ENCODE measurements at places on chromosomes 7 and 10.

GRCh38 chr7:835485-836401 is 3.5 kb downstream of the SUN1 start:
- no peak for DNase-seq

DNA sequence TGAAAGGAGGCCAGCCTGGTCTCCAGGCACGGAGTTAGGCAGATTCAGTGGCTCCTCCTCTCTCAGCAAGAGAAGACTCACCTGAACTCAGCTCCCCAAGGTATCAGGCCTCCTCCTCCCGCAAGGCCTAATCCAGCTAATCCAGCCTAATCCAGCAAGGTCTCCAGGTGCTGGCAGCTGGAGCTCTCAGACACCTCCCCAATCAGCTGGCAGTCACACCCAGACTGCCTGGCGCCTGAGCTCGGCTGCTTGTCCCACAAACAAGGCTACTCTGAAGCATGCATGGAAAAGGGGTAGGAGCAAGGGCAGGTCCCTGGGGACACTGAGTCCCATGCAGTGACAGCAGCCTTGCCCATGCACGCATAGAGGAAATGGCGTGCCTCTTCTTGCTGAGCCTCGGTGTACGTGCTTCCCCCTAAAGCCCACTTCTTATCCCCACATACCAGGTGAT is 3.3 kb upstream of the OPN4 start:
- DNase-seq: no peak

- DNase-seq: no peak
These were observed 188.4 kb upstream of the CACNA2D1 start for GRCh38 chr7:82631998-82632397.

GRCh38 chr7:153641199-153641598 is 411.0 kb upstream of the DPP6 start:
- DNase-seq: no peak

DNA sequence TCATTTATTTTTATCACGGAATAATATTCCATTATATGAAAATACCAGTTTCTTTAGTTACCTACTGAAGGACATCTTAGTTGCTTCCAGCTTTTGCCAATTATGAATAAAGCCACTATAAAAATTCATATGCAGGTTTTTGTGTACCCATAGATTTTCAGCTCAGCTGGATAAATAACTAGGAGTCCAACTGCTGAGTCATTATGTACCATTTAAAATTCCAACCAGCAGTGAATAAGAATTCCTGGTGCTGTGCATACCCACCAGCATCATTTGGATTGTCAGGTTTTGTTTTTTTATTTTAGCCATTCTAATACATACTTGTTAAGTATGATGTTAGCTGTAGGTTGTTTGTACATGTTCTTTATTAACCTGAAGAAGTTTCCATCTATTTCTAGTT is 14.5 kb downstream of the FAM24B start:
- peak; percentile 29 for DNase-seq

DNA sequence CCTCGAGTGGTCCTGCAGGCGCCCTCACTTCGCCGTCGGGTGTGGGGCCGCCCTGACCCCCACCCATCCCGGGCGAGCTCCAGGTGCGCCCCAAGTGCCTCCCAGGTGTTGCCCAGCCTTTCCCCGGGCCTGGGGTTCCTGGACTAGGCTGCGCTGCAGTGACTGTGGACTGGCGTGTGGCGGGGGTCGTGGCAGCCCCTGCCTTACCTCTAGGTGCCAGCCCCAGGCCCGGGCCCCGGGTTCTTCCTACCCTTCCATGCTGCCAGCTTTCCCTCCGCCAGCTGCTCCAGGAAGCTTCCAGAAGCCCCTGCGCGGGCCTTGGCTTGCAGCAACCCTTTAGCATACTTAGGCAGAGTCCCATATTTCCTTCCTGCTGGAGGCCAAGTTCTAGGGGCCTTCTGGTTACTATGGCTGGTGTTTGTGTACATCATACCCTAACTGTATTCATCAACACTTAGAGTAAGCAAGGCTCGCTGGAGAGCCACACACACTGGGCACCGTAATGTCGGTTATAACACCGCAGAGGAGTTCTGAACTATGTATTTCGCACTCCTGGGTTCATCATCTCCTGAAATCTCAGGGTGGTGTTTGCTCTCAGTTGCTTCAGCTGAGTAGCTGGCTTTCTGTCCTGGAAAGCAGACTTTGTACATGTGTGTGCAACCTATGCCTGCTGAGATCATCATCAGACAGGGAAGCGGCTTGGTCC is 471 bp downstream of the MGMT start:
- DNase-seq: no peak

- no peak for DNase-seq
These were observed 15.9 kb downstream of the XRCC2 start for GRCh38 chr7:152660021-152660420.

GRCh38 chr7:114048386-114049235 is 129.8 kb upstream of the PPP1R3A start:
- DNase-seq: peak; percentile 24

GRCh38 chr10:37965006-37965405 is 11.4 kb downstream of the ZNF25 start:
- no peak for DNase-seq

- no peak for DNase-seq
These were observed 11.8 kb upstream of the SLC18A3 start for GRCh38 chr10:49598164-49598856.

DNA sequence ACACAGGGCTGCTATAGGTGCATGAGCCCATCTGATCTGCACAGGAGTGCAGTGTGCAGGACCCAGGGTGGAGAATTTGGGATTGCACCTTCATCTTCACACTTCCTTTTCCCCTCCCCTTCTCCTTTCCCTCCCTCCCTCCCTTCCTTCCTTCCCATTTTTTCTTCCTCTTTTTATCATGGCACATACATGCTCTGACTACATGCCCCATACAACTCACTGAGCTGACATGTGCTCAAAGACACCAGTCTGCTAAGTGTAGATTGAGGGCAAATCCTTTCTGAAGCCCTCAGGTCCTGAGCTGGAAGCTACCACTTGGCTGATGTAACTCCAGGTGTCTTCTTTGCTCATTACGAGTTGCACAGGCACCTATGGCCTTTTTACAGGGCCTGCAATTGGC is 365.3 kb upstream of the ZNF32 start:
- no peak for DNase-seq

GRCh38 chr7:121020989-121021969 is 32.8 kb downstream of the CPED1 start:
- no peak for DNase-seq

- no peak for DNase-seq
These were observed 19.9 kb downstream of the ZNRF2 start for GRCh38 chr7:30304177-30304884.

- no peak for DNase-seq
These were observed 174.8 kb upstream of the AGR3 start for GRCh38 chr7:17056491-17057142.

DNA sequence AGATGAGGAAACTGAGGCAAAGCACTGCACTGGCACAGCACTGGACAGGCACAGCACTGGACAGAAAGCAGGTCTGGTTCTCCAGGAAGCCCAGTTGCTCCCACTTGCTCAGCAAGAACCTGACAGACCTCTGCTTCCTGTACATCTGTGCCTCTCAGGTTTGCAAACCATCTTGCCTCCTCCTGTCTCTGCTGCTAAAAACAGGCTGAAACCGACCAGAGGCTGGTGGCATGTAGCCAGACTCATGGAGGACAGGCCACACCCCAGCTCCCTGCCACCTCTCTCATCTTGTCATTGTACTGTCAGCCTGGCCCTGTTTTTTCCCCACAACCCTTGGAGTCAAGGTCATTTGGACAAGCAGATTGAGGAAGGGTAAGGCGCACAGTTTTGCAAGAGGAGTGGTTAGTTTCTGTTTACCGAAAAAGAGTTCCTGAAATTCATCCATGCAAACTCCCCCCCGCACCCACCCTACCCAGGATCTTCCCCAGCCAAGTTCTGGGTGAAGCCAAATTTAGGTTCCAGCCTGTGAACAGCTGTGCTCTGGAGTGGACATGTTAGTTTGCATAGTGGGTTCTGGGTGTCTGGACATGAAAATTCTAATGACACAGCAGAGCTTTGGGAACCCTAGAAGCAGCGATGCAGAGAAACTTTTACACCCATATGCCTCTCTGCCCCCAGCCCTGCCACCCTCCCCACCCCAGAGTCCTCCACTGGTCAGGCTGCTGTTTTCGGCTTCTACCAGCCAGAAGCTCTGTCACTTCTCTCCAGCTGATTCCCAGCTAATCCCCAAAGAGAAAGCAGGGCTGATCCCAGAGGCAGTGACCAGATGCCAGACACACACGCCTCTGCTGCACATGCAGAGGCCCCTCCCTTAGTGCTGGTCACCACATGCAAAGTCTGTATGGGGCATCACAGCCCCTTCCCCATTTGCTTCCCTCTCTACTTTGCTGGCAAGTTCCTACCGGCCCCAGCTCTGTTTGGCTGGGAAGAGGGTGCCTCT is 8.5 kb upstream of the C10orf105 start:
- no peak for DNase-seq

DNA sequence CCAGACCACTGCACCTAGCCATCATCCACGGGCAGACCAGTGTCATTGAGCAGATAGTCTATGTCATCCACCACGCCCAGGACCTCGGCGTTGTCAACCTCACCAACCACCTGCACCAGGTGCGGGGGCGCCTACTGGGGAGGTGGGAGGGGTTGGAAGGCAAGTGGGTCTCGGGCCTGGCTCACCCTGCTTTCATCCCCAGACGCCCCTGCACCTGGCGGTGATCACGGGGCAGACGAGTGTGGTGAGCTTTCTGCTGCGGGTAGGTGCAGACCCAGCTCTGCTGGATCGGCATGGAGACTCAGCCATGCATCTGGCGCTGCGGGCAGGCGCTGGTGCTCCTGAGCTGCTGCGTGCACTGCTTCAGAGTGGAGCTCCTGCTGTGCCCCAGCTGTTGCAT is 4.6 kb downstream of the NFKB2 start:
- no peak for DNase-seq

DNA sequence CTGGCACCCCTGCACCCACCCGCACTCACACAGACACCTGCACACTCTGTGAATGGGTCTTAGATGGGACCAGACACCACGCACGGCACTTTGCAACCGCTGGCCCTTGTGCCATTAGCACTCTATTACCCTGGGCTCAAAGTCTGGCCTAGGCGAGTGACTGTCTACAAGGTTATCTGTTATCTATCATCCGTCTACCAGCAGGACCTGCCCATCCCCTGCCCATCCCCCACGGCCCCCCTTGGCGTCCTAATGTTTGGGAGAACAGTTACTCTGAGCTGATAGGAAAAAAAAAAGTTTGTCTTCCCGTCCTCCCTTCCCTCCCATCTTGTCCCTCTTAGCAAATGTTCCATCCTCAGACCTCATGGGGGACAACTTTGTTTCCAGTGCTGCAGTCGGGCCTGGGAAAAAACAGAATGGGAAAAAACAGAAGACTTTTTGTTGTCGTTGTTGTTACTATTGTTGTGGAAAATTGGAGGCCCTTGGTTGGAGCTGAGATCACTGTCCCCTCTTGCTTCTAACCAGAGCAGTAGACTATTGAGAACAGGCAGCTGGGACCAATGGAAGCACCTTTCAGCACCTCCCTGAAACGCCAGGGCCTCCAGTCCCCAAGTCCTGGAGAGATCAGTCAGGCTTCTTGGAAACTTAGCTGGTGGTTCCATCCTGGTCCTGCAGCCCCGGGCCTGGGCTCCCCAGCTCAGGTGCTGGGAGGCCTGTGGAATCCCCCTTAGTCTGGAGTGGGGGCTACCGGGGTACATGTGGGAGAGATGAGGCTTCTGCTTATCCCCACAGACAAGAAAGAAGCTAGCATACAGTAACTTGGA is 12.2 kb downstream of the UNCX start:
- DNase-seq: no peak

GRCh38 chr7:135990258-135990657 is 13.1 kb upstream of the MTPN start:
- DNase-seq: no peak

DNA sequence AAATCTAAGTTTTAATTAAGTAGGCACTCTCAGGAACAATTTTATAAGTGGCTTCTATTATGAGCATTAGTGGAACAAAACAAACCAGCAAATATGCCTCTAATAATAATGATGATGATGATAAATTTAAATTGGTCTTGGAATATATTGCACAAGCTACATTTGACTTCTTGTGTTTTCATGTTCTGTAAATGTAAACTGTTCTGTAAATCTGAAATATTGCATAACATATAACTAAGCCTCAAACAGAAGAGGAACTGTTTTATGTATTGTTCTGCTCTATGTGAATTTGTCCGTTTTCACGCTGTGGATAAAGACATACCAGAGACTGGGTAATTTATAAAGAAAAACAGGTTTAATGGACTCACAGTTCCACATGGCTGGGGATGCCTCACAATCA is 625.2 kb upstream of the CELF2 start:
- no peak for DNase-seq

DNA sequence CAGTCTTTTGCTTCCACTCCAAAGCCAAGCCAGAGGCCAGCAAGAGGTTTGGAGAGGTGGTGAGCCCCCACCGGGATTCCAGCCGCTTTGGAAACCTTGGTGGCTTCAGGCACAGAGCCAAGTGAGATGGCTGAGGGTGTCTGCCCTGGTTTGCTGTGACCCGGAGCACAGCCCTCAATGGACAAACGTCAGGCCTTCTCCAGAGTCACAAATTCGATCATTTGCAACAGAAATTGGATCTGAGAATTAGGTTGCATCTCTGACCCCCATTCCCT is 885 bp upstream of the NKX1-2 start:
- no peak for DNase-seq

DNA sequence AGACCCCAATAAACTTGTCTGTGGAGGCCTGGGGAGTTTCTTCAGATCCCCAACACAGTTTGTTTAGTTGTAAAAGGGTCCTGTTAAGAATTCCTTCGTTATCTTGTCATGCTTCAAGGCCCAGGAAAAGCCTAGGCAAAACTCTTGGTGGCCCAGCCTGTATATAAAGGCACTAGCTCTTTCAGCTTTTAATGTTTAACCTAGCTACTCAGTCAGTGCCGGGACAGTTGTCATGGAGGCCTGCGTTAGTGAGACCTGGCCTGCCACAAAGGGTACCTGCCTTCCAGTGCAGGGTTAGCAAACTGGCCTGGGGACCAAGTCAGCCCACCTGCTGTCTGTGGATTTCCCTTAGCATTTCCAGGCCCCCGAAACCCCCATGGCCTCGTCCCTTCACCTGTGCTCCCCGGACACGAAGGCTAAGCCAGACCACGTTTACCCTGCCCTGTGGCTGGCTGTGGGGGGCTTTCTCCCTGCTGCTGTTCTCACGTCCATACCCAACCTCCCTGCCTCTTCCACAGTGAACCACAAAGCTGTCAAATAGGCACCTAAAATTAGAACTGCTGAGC is 96.9 kb upstream of the PPP2R2D start:
- DNase-seq: no peak

- no peak for DNase-seq
These were observed 529.1 kb downstream of the TCERG1L start for GRCh38 chr10:130782467-130782866.

All from SHP77 (cell line).